Right lobe of liver (tissue), 6 donors: ENCODE measurements at places on chromosomes 6 and 20. TPM values are rescaled to one million over a fixed set of nuclear protein-coding genes. Genes with fewer than 3 reads are reported as not detected.

- DNase-seq: peak; percentile 68
These were observed 622 bp downstream of the MAFB start for GRCh38 chr20:40688129-40689099.

DNA sequence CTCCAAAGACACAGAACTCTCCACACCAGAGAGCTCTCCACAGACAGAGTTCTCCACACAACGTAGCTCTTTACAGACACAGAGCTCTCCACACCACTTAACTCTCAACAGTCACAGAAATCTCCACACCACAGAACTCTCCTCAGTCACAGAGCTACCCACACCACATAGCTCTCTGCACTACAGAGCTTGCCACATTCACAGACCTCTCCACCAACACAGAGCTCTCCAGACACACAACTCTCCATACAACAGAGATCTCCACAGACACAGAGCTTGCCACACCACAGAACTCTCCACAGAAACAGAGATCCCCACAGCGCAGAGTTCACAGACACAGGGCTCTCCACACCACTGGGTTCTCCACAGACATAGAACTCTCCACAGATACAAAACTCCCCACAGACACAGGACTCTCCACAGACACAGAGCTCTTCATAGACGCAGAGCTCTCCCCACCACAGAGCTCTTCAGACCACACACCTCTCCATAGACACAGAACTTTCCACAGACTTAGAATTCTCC lies 52.5 kb downstream of the ERMARD start:
- DNase-seq: no peak

Gene THBD
- 4.6 TPM for total RNA-seq

DNA sequence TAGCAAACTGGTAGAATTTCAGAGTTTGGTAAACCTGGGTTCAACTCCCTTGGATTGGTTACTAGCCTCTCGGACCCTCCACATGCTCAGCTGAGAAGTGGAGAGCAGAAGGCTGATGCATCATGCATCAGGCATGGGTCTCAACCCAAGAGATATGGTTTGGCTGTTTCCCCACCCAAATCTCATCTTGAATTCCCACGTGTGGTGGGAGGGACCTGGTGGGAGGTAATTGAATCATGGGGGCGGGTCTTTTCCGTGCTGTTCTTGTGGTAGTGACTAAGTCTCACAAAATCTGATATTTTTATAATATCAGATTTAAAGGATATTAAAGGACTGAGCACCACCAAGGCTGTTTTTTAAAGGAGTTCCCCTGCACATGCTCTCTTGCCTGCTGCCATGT lies 75.1 kb downstream of the PPP1R3G start:
- no peak for DNase-seq

- peak; percentile 72 for DNase-seq
These were observed 8.8 kb downstream of the RAET1L start for GRCh38 chr6:150016324-150017185.

DNA sequence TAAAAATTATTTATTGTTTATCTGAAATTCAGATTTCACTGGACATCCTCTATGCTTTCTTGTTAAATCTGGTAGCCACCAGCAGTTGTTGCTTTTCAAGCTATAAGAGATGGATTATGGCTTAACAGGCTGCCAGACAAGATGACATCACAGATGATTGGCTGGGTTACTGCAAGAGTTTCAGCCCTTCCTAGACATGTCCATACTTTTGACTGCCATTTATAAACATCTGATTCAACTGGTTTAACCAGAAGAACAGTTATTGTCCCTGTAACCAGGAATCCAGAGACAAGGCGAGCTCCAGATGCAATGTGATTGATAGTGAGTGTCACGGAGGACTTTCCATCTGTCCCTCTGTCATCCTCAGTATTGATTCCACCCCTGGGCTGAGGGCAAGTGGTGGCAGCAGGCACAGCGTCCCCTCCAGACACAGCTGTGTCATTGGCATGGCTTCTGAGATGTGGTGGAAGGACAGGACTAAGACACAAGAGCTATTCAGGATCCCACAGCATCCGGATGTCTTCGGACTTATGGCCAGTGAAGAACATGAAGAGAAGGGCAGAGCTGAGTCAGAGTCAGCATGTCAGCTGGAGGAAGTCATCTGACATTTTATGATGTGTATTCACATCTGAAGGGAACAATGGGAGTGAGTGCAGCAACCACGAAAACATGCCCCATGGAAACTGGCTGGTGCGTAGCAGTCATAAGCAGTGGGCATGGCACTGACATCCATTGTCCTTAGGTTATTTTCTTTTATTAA lies 284.5 kb upstream of the CDYL start:
- no peak for DNase-seq
